Keratinocyte (primary cell): ENCODE measurements at places on chromosomes 4 and X.

DNA sequence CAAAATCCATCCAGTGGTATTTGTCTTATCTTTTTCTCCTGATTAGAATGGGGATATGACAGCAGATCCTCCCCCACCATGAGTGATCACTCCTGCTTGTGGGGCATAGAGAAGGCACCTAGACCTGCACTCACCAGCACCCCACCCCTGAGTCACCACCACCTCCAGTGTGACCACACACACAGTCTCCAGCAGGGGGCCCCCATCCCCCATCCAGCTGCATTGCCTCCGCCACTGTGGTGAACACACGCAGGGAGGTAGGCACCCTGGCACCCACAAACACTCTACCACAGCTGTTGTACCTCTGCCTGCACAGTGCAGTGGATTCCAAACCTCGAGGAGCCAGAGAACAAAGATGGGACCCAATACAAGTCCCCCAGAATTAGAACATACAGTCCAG lies 9.0 kb upstream of the MAGEA8 start:
- DNase-seq = no peak

DNA sequence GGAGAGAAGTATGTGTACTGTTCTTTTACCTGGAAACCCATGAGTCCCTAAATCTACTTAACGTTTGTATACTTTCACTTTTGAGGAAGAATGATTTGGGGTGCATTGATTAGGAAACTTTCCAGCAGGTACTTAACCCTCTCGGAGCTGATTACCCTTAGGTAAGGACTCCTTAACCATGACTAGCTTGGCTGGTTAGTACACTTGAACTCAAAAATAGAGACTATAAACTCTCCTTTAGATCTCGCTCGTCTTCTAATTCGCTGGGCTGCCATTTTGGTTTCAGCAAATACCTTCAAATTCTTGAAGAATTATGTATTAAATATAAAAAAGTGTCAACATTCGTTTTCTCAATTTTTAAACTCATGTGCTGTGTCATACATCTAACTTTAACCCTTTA lies 2.0 kb downstream of the USP9X start:
- DNase-seq = no peak

DNA sequence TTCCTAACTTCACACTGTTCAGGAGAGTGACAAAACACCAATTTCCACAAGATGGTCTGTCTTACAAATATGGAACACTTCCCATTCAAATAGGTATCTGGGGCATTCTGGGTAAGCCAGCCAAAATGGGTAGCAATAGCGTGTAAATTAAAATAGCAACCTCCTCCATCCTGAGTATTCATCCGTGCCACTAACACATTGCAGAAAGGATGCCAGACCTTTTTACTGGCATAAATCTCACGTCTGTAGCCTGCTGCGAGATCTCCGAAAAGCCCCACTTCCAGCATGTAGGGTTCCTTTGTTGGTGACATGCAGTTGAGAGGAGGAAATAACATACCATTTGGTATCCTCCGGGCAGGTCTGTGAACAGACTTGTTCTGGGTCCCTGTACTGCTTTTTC lies 52.7 kb upstream of the RAI2 start:
- no peak for DNase-seq

DNA sequence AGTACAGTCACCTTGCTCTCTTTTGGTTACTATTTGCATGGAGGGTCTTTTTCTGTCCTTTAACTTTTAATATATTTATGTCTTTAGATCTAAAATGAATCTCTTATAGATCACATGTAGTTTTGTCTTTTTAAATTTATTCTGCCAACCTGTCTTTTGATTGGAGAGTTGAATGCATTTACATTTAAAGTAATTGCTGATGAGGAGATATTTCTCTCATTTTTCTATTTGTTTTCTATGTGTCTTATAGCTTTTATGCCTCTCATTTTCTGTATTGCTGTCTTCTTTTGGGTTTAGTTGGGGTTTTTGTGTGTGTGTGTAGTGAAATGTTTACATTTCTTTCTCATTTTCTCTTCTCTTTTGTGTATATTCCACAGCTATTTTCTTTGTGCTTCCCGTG lies 123.5 kb downstream of the TBC1D19 start:
- DNase-seq = no peak

GRCh38 chr4:171812665-171813525 lies at the start of gene GALNTL6:
Gene GALNTL6 (plus strand): TSS chr4:171813404.
- no peak for DNase-seq

- DNase-seq = no peak
Measured at GRCh38 chr4:66558651-66559050, 888.4 kb upstream of the EPHA5 start.

DNA sequence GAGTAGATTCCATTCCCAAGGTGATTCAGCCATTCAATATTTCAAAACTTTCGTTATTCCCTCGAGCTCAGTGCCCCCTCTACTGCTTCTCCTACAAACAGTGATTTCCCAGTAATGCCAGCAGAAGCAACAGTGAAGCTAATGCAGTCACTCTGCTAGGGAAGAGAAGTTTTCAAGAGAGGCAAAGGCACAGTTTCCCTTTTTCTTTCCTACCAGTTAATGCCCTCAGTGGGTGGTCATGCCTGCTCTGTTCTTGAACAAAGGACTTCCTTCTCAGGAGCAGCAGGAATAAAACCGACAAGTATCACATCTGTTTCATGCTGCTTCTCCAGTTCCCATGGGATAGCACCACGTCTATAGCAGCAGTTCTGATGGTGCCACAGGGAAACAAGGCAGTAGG lies 317.2 kb downstream of the TENM3 start:
- DNase-seq = no peak

- DNase-seq = no peak
Measured at GRCh38 chr4:13445841-13446790, 38.0 kb downstream of the RAB28 start.

DNA sequence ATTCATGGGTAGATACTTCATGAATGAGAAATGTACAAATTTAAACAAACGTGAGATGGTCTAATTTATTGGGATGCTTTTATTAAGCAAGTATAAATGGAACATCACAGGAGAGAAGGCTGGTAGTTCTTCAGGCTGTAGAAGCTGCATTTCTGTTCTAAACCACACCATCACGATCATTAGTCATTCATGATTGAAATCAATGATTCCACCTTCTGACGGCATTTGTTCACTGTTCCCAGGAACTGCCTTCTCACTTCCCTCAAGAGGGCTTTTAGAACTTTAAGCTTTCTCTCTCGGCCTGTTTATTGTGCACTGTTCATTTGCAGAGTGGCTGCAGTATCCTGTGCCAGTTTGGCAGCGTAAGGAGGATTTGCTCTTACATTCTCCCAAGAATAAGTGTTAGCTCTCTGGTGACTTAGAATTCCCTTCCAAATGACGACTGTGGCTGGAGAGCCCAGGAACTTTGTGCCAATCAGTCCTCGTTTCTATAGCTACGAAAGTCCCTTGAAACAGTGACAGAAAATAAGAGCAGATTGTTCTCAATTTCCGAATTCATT lies 54.7 kb downstream of the MFAP3L start:
- DNase-seq = no peak

DNA sequence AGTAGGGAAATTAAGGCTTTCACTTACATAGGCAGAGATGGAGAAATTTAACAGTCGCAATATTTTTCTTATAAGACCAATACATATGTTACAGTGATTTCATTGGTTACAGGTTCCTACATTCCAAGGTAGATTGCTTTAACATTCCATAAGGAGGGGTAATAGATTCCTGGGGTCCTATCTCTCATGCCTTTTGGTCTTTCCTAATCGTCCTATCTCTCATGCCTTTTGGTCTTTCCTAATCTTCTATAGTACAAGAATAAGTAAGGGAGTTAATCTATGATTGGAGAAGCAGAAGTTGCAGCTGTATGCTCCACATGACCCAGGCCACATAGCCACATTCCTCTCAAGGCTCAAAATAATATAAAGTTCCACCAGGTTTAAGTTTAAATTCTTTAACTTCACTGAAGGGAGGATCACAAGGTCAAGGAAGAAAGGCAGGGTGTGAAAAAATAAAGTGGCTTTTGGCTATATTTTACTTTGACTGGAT lies 285.0 kb upstream of the BOD1L1 start:
- DNase-seq = no peak

DNA sequence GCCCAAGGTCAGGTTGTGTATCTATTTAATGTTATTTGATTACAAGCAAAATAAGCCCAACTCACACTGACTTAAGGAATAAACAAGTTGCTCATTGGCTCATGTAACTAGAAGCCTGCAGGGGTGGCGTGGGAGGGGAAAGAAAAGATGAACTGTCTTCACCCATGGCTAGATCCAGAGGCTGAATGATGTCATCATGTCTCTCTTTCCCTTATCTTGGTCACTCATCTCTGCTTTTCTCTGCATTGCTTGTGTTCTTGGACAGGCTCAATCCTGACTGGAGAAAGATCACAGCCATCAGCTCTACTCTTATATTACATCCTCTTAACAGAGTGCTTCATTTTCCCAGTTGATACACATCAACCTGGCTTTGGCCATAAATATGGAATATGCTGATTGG lies 290.0 kb upstream of the DIAPH2 start:
- no peak for DNase-seq
